ENCODE measurements at places on chromosomes 3 and 15.

DNA sequence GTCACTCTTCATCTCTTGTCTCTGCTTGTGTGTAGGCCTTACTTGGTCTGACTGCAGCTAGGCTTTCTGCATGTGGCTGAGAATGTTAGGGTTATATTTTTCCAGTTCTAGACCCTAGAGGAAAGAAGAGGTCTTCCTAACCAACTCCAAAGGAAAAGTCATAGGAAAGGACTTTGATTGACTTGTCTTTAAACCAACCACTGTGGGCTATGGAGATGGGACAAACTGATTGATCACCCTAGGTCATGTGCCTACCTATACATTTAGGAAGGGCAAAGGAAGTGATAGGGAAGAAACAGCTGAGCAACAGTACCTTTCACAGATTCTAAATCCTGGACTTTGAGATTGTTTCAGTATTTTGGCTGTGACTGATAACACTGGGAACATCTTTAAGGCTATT is 16.5 kb upstream of the TBC1D23 start:
- DNase-seq = no peak

DNA sequence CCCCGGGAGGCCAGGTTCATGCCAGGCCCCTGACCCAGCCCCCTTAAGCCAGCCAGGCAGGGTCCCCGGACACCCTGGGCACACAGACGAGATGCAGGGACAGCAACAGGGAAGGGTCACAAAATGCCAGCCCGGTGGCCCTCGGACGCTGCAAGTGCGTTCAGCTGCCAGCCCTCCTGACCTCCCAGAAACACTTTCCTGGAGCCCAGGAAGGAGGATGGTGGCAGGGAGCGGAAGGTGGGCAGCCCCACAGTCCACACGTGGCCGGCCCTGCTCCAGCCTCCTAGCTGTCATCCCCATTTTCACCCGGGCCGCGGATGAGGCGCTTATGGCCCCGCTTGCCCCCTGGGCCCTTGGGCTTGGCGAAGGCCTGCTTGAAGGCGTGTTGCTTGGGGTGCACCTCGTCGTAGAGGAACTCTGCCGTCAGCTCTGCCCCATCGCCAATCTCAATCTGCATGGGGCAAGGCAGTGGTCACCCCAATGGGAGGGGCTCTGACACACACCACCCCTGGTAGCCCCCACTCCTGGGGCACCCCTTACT is 3.4 kb upstream of the TLR9 start:
- no peak for DNase-seq

DNA sequence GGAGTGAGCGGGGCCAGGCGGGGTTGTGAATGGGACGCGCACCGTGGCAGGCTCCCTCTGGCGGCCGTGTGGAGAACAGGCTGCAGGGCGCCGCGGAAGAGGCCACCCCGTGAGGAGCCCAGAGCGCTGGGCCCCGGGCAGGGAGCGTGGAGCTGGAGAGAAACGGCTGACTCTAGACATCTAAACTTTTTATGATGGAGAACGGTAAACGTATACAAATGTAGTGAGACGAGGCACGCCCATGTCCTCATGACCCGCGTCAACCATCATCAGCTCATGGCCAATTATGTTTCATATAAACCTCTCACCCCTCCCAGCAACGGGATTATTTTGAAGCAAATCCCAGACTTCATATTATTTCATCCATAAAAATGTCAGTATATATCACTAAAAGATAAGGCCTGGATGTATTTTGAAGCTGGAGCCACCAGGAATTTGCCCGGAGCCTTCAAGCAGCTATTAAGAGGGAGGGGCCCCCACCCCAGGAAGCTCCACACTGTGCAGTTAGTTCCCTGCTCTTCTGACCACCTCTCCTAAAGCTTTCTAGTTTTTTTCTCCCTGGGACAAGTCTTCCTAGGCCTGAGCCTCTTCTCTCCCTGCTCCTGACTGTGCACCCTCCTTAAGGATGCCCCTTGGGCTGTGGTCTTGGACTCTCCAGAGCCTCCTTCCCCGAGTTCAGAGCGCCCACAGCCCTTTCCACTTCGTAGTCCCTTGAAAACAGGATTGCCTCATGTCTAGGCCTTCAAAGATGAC is 149.5 kb downstream of the SMAD6 start:
- peak; percentile 88 for DNase-seq

DNA sequence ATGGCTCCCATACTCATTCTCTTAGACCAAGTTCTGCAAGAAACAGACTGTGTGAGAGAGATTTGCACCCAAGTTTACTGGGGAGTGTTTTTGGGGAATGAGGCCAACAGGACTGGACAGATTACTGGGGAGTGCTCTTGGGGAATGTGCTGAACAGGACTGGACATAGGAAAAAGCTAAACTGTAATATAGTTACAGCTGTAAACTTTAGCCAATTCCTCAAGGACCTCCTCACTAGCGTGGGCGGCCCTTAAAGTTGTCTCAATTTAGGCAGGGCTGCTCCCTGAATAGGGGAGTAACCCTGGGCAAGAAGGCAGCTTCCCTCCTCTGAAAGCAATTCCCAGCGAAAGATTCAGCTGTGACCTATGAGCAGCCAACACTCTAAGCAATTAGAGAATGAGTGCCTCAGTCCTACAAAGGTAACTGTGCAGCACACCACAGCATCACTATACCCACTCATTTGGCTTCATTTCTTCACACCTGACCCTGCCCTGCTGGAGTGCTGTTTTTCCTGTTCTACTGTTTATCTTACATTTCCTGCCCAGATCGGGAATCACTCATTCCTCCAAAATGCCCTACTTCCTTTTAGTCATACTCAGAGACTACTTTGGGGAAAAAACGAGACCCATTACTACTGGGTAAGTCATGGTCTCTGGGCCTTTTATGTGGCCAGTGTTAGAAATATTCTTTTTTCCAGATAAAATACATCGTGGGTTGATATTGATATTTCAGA is 41.3 kb upstream of the TRIM42 start:
- DNase-seq = no peak

GRCh38 chr3:161275919-161276318 is 54.8 kb downstream of the NMD3 start:
- DNase-seq = peak; percentile 95

DNA sequence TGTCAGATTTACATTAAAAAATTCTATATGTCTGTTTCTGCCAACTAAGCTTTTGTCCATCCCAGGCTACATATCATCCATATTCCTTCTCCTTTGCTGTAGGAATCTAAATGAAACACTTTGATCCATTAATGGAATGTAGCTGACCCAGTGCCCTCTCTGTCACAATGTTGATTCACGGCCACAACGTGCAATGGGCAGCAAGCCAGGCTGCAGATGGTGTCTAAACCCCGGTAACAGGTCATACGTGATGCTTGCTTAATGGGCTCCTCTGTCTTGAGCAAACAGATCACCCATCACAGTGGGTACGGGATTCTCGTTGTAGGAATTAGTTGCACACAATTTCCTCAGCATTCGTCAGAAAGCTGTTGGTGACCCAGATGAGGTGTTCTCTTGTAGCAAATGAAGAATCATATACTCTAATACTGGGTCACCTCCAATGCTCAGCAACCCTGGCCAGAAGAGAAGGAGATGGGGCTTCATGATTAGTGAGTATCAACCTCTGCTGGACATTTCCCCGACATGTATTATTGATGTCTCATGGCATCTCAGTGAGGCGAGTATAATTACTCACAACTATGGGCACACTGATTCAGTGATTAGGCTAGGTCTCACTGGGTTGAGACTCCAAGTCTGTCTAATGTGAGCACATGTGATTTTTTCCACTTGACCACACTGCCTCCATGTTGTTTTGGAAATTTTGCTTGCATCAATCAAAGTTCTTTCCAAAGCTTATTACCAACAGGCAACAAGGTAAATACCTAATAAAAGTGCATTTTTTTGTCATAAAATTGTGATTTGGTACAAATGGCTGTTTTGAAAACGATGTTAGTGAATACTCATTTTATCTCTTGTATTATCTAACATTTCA is 12.9 kb upstream of the DCBLD2 start:
- no peak for DNase-seq

DNA sequence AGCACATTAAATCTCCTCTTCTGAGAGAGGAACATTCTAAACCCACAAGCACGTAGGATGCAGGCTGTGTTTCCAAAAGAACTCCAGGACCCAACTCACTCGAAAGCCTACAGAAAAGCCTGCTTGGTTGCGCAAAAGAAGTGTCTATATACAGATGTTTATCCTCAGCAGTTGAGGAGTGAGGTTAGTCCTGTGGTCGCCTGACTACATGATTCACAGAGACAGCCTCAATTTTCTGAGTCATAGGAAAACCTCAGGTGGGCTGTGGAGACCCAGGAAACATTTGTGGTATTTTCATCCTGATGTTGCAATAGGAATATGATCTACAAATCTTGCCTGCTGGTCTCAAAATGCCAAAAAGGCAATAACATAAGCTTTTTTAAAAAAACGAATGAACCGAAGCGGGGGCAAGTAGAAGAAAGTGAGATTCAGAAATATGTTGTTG is 183.8 kb upstream of the THRB start:
- DNase-seq = no peak

DNA sequence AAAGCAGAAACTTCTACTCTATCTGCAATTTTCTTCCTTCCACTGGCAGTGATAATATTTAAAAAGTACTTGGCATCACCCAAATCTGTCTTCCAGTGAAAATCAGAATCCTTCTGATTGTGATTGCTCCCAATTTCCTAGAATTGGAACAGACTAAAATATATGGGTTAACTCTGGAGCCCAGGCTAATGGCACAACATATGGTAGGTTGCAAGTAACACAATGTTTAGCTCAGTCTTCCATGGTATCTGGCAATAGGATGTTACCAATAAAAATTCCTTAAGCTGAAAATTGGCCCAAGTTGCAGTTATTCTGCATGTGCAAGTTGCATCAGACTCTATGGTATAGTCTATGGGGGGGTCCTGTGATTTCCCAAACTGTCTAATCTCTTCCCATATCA is 273.5 kb upstream of the ADAMTS9 start:
- no peak for DNase-seq

DNA sequence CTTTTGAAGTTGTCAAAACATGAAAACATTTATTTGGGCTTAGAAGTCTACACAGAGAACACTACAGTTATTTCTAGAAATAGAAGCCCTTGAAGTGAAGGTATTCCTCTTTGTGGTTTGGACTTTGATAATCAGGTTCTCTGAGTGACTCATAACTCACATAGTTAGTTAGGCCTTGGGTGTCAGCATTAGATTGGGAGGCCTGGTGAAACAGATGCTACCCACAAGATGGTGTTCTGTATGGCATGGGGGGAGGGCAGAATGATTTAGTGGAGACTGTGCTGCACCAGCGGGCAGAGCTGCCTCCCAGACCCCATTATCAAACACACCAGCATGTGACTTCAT is 108.9 kb upstream of the ETV5 start:
- no peak for DNase-seq

- no peak for DNase-seq
Measured at GRCh38 chr3:111737047-111737705, 121.9 kb upstream of the PHLDB2 start.

DNA sequence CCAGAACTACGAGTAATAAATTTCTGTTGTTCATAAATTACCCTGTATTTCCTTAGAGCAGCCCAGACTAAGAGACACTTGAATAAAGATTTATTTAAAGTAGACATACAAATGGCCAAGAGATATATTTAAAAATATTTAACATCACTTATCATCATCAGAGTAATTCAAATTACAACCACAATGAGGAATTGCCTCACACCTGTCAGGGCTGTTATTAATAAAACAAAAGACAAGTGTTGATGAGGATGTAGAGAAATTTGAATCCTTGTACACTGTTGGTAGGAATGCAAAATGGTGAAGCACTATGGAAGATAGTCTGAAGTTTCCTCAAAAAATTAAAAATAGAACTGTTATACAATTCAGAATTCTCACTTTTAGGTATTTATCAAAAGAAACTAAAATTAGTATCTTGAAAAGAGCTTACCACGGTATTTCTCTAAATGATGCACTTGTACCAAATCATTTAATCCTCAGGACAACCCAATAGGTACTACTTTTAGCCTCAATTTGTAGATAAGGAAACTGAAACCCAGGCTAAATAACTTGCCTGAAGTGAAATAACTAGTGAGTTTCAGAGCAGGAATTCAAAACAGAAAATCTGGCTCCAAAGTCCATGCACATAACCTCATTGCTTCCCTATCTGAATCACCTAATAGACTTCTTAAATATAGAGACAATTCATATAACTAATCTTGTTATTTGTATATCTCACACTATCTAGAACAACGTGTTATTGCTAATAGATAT is 69.4 kb downstream of the ZBTB20 start:
- DNase-seq = no peak

GRCh38 chr3:63908081-63908736 is 4.0 kb downstream of the SCAANT1 start:
- no peak for DNase-seq

DNA sequence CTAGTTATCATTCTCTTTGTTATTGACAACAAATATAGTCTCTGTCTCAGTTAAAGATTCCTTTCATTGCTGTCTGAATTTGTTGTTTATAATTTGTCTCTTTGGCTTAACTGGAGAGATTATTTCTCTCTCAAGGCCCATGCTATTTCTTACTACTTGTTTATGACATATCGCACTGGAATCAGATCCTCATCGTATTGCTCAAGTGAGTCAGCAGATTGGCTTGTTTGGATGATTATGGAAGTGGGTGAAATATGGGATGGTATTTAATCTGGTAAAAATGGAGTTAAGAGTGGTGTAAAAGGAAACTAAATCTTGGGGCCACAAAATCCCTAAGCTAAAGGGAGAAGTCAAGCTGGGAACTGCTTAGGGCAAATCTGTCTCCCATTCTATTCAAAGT is 613.1 kb downstream of the SI start:
- DNase-seq = no peak

- DNase-seq = peak; percentile 16
Measured at GRCh38 chr3:120909602-120909878, 1.5 kb downstream of the STXBP5L start.

All from NCI-H1105 (cell line).